A549 treated with DMSO at 1 μM for 4 hours (cell line): ENCODE measurements at places on chromosomes 1 and 21. TPM values are rescaled to one million over a fixed set of nuclear protein-coding genes. Genes with fewer than 3 reads are reported as not detected.

Gene RNU1-2
- 7.3 TPM in 1 of 5 replicates, not detected in the others for total RNA-seq

Gene EDN2
- total RNA-seq: 2.8 to 4.8 TPM (median 3.7 TPM) in 5 replicates

Gene CCDC185
- 0.05 to 0.08 TPM (median 0.06 TPM) in 4 of 5 replicates, not detected in the other for total RNA-seq

Gene FOXO6
- total RNA-seq: 0.29 to 0.74 TPM (median 0.48 TPM) in 5 replicates

Gene LMX1A
- total RNA-seq: not detected in 5 replicates

Gene LAD1
- 0.55 to 1.1 TPM (median 0.66 TPM) in 5 replicates for total RNA-seq

Gene IVNS1ABP
- 25.1 to 30.5 TPM (median 27.2 TPM) in 5 replicates for total RNA-seq

Gene CFHR1
- total RNA-seq: 0.10 to 0.39 TPM (median 0.31 TPM) in 4 of 5 replicates, not detected in the other
